ENCODE measurements at places on chromosomes 4 and X. TPM values are rescaled to one million over a fixed set of nuclear protein-coding genes. Genes with fewer than 3 reads are reported as not detected.

GRCh38 chr4:80007745-80008149 is 65.3 kb downstream of the ANTXR2 start:
- DNase-seq: no peak
- no peaks in the 10 kb centered on the region for H3K4me1 ChIP-seq
- H3K36me3 ChIP-seq: no peaks in the 10 kb centered on the region
- no peak overlapping the region for H3K27ac ChIP-seq
- no peak overlapping the region for H3K4me3 ChIP-seq
- H3K27me3 ChIP-seq: no peaks in the 10 kb centered on the region

- no peaks in the 10 kb centered on the region for H3K27me3 ChIP-seq
- no peak for DNase-seq
- H3K27ac ChIP-seq: peak overlapping the region; percentile 96
- peak overlapping the region; percentile 98 for H3K4me3 ChIP-seq
- no peaks in the 10 kb centered on the region for H3K36me3 ChIP-seq
Measured at GRCh38 chr4:55395218-55395528, 584 bp upstream of the TMEM165 start.

DNA sequence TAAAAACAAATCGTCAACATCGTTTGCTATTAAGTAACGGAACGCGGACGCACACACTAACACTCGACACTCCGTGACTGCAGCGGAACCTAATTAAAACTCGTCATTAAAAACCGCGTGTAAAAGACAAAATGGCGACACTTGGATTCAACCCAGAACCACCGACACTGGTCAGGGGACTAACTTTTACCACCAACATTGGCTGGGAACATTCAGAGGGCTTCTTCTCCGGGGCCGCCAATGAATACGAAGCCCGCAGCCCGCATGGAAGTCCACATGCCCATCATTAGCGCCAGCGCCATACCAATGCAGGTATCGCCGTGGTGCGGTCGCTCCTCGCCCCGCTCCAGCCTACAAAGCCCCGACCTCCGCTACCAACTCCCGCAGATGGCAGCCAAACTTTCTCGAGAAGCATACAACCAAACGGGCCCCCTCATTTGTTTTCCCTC is 498 bp downstream of the RBMX start:
- H3K27me3 ChIP-seq: no peaks in the 10 kb centered on the region
- no peaks in the 10 kb centered on the region for H3K4me1 ChIP-seq
- DNase-seq: peak; percentile 4
- H3K4me3 ChIP-seq: peak overlapping the region; percentile 60
- no peaks in the 10 kb centered on the region for H3K36me3 ChIP-seq

- no peaks in the 10 kb centered on the region for H3K4me1 ChIP-seq
- H3K27me3 ChIP-seq: no peaks in the 10 kb centered on the region
- DNase-seq: no peak
- no peaks in the 10 kb centered on the region for H3K36me3 ChIP-seq
- no peak overlapping the region for H3K27ac ChIP-seq
Measured at GRCh38 chr4:143437937-143438336, 75.6 kb upstream of the SMARCA5 start.

GRCh38 chr4:124417371-124417770 is 295.2 kb downstream of the ANKRD50 start:
- no peaks in the 10 kb centered on the region for H3K27me3 ChIP-seq
- DNase-seq: no peak
- no peaks in the 10 kb centered on the region for H3K4me1 ChIP-seq

DNA sequence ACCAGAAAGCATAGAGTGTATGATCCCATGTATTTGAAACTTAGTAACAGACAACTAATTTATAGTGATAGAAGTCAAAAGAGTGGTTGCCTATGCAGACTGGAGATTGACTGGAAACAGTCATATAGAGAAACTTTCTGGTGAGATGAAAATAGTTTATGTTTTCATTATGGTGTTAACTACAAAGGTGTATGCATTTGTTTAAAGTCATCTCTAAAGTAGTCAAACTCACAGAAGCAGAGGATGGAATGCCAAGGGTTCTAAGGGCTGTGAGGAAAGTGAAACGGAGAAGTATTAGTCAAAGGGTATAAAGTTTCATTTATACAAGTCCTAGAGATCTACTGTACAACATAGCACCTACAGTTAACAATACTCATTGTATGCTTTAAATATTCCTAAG is 45.8 kb downstream of the ENOX2 start:
- DNase-seq: no peak
- H3K27ac ChIP-seq: no peak overlapping the region
- H3K4me1 ChIP-seq: no peaks in the 10 kb centered on the region
- H3K36me3 ChIP-seq: no peaks in the 10 kb centered on the region

GRCh38 chrX:40761762-40762161 is 26.4 kb upstream of the MED14 start:
- DNase-seq: no peak
- H3K27ac ChIP-seq: no peak overlapping the region
- no peaks in the 10 kb centered on the region for H3K36me3 ChIP-seq
- no peaks in the 10 kb centered on the region for H3K27me3 ChIP-seq
- H3K4me1 ChIP-seq: no peaks in the 10 kb centered on the region

The GIMD1 gene
- total RNA-seq: not detected

The CXCL1 gene
- 37.1 TPM for total RNA-seq

DNA sequence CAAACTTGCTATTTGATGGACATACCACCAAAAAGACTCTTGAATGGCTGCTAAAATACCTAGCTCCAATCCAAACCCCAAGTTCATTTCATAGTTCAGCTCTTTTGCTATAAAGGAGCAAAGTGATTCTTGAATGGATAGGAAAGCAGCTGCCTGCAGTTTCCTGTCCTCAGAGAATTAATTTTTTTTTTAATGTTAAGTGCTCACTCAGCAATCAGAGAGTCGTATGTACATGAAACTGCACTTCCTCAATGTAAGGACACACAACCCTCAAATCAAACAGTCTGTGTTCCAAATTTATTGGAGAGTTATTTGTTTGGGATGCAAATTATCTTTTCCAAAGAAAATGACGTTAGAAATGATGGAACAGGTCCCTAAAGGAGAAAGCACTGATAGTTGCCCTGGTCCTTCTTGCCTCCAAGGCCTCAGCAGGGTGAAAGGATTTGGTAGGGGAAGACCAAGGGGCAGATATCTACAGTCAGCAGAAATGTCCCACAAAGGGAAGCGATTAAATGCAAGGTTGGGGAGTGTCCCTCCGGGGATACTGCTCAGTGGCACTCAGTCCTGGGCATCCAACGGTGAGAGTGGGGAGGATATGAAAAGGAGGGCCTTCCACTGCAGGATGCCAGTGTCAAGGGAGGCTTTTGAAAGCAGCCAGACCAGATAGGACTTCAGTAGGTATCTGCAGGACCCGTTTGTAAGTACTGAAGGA is 67.2 kb upstream of the RASGEF1B start:
- DNase-seq: no peak
- no peak overlapping the region for H3K4me3 ChIP-seq
- no peaks in the 10 kb centered on the region for H3K27me3 ChIP-seq
- H3K4me1 ChIP-seq: no peaks in the 10 kb centered on the region
- H3K27ac ChIP-seq: no peak overlapping the region

The CLIC2 gene
- total RNA-seq: 4.0 TPM

- peak overlapping the region; percentile 61 for H3K27ac ChIP-seq
- H3K27me3 ChIP-seq: no peaks in the 10 kb centered on the region
- no peak for DNase-seq
- H3K36me3 ChIP-seq: no peaks in the 10 kb centered on the region
Measured at GRCh38 chr4:76830964-76831703, 66.8 kb downstream of the SOWAHB start.

The POF1B gene
- total RNA-seq: 3.6 TPM

- H3K4me1 ChIP-seq: no peaks in the 10 kb centered on the region
- no peak overlapping the region for H3K4me3 ChIP-seq
- H3K27ac ChIP-seq: no peak overlapping the region
- no peak for DNase-seq
- no peaks in the 10 kb centered on the region for H3K36me3 ChIP-seq
Measured at GRCh38 chr4:76488888-76489685, 54.1 kb downstream of the SHROOM3 start.

All from prostate gland (tissue), 2 donors.